ENCODE measurements at places on chromosomes 7 and 10. TPM values are rescaled to one million over a fixed set of nuclear protein-coding genes. Genes with fewer than 3 reads are reported as not detected.
A peak's percentile ranks its signal among the peaks of the same experiment; 100 is the strongest.

Gene TSPAN13
- 20.6 TPM for total RNA-seq

Gene CALML3
- total RNA-seq, result not detected

Gene PFKFB3
- 9.1 TPM for total RNA-seq

Gene TAS2R4
- total RNA-seq, result 3.2 TPM

- H3K27ac ChIP-seq, result no peak overlapping the region
- no peaks in the 10 kb centered on the region for H3K36me3 ChIP-seq
- DNase-seq, result no peak
These were observed 1.8 kb downstream of the PALD1 start for GRCh38 chr10:70480239-70480861.

DNA sequence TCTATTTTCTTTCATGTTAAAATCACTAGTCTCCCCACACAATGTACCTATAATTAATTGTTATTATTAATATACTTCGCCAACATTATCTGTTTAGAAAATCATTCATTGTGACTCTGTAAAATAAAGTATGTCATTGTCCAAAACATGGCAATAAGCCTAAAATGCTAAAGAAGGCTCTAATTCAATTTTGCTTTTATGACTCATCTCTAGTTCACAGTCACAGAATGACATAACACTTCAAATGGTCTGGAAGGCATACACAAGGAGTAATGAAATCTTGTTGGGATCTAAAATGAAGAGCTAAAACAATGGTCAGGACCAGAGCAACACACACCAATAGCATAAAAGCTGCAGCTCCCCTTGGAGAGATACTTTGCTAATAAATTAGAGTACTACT lies 505.8 kb downstream of the GPAM start:
- no peaks in the 10 kb centered on the region for H3K27me3 ChIP-seq
- no peak overlapping the region for H3K4me3 ChIP-seq
- DNase-seq, result no peak
- no peaks in the 10 kb centered on the region for H3K36me3 ChIP-seq
- H3K4me1 ChIP-seq, result no peaks in the 10 kb centered on the region

GRCh38 chr7:25026156-25026555 lies 46.2 kb upstream of the OSBPL3 start:
- no peaks in the 10 kb centered on the region for H3K36me3 ChIP-seq
- no peaks in the 10 kb centered on the region for H3K4me1 ChIP-seq
- no peak for DNase-seq
- H3K27me3 ChIP-seq, result no peaks in the 10 kb centered on the region
- no peak overlapping the region for H3K27ac ChIP-seq

- H3K27me3 ChIP-seq, result no peaks in the 10 kb centered on the region
- no peaks in the 10 kb centered on the region for H3K36me3 ChIP-seq
- no peak for DNase-seq
- no peak overlapping the region for H3K4me3 ChIP-seq
These were observed 22.2 kb downstream of the FRMPD2 start for GRCh38 chr10:48252354-48252650.

DNA sequence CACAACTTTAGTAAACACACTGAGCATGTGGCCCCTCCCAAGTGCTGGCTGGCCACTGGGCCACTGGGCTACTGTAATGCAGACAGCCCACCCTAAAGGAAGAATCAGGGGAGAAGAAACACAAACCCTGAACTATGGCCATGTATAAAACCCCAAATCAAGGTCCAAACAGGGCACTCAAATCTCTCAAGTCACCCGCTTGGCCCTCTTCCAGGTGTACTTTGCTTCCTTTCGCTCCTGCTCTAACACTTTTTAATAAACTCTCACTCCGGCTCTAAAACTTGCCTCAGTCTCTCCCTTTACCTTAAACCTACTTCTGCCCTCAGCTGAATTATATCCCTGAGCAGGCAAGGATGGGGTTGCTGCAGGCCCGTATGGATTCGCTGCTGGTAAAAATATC lies 72.6 kb downstream of the TPK1 start:
- H3K36me3 ChIP-seq, result no peaks in the 10 kb centered on the region
- no peaks in the 10 kb centered on the region for H3K4me1 ChIP-seq
- H3K27me3 ChIP-seq, result no peaks in the 10 kb centered on the region

DNA sequence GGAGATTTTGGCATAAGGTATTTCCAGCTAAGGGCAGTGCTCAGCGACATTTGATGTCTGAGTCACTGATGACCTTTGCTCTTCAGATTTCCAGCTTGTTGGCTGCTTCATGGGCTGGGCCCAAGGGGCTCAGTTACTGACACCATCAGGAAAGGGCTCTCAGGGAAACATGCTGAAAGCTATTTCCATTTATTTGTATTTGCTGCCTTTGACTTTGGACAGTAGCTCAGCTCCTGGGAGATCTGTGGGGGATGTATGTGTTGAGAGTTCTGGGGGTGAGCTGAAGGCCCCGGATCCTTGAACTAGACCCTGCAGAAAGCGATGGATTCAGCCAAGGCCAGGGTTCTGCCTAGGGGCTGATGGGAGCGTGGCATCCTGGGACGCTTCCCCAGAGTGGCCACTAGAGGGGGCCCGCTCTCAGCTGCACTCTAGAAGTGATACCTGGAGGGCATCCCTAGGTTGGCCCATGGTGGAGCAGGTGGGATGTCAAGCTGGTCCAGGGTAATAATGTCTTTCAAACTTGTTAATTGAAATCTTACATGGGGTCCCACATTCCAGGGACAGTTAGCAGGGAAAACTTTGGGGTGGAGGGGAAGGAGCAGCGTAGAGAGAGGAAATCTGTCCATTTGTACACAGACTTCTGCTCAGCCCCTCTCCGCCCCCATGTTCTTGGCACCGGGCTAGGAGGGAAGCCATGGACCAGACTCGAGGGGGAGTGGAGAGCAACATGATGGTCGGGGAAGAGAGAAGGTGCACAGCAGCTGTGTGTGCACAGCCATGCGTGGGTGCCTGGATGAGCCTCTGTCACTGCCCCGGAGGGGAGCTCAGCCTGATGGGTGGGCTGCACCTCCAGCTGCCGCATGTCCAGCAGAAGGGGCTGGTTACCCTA lies 3.0 kb upstream of the BTBD16 start:
- H3K27me3 ChIP-seq, result no peaks in the 10 kb centered on the region
- no peaks in the 10 kb centered on the region for H3K36me3 ChIP-seq
- H3K27ac ChIP-seq, result no peak overlapping the region
- DNase-seq, result peak; percentile 56
- no peaks in the 10 kb centered on the region for H3K4me1 ChIP-seq

GRCh38 chr10:50805981-50806622 lies 66.4 kb downstream of the ASAH2B start:
- H3K4me1 ChIP-seq, result peaks cover 24% of the 10 kb centered on the region
- DNase-seq, result no peak
- H3K36me3 ChIP-seq, result peaks cover 18% of the 10 kb centered on the region

- no peaks in the 10 kb centered on the region for H3K36me3 ChIP-seq
- H3K4me3 ChIP-seq, result no peak overlapping the region
- no peaks in the 10 kb centered on the region for H3K4me1 ChIP-seq
- no peaks in the 10 kb centered on the region for H3K27me3 ChIP-seq
These were observed 55.7 kb upstream of the GATA3 start for GRCh38 chr10:7998831-7999230.

- peak overlapping the region; percentile 29 for H3K27ac ChIP-seq
- peaks cover 4% of the 10 kb centered on the region for H3K4me1 ChIP-seq
- DNase-seq, result no peak
- no peaks in the 10 kb centered on the region for H3K36me3 ChIP-seq
- H3K4me3 ChIP-seq, result no peak overlapping the region
These were observed 30.6 kb upstream of the DLD start for GRCh38 chr7:107860279-107860961.

- DNase-seq, result no peak
- no peaks in the 10 kb centered on the region for H3K27me3 ChIP-seq
- H3K4me3 ChIP-seq, result no peak overlapping the region
- H3K27ac ChIP-seq, result peak overlapping the region; percentile 7
These were observed 128.7 kb upstream of the RHEB start for GRCh38 chr7:151648429-151648828.

DNA sequence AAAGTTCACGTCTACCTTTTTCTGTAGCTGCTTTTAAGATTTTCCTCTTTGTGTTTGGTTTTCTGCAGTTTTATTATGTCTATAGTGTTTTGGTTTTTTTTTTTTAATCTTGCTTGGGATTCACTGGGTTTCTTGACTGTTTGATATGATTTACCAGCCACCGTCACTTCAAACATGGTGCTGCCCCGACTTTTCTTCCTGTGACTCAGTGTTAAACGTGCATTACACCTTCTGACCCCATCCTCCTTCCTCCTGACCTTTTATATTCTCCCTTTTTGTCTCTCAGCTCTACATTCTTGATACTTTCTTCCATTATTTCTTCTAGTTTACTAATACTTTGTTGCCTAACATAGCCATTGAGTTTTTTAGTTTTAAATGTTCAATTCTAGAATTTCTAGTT lies 61.5 kb downstream of the GNA12 start:
- H3K4me1 ChIP-seq, result no peaks in the 10 kb centered on the region
- H3K27ac ChIP-seq, result no peak overlapping the region
- no peak for DNase-seq
- H3K27me3 ChIP-seq, result no peaks in the 10 kb centered on the region
- H3K36me3 ChIP-seq, result no peaks in the 10 kb centered on the region
- no peak overlapping the region for H3K4me3 ChIP-seq

- no peak overlapping the region for H3K4me3 ChIP-seq
- no peaks in the 10 kb centered on the region for H3K4me1 ChIP-seq
- DNase-seq, result no peak
- H3K27ac ChIP-seq, result no peak overlapping the region
These were observed 227.2 kb upstream of the FAM3C start for GRCh38 chr7:121623130-121623872.

- DNase-seq, result no peak
- H3K27ac ChIP-seq, result no peak overlapping the region
These were observed 359.4 kb upstream of the NFE2L3 start for GRCh38 chr7:25792586-25792985.

GRCh38 chr7:8065356-8065813 lies 96.8 kb downstream of the GLCCI1 start:
- H3K4me1 ChIP-seq, result no peaks in the 10 kb centered on the region
- H3K27me3 ChIP-seq, result no peaks in the 10 kb centered on the region
- DNase-seq, result no peak

- no peak overlapping the region for H3K4me3 ChIP-seq
- no peaks in the 10 kb centered on the region for H3K27me3 ChIP-seq
- no peaks in the 10 kb centered on the region for H3K36me3 ChIP-seq
These were observed 139.9 kb upstream of the PITRM1 start for GRCh38 chr10:3312403-3312940.
